ENCODE measurements at places on chromosomes 12 and 14.

DNA sequence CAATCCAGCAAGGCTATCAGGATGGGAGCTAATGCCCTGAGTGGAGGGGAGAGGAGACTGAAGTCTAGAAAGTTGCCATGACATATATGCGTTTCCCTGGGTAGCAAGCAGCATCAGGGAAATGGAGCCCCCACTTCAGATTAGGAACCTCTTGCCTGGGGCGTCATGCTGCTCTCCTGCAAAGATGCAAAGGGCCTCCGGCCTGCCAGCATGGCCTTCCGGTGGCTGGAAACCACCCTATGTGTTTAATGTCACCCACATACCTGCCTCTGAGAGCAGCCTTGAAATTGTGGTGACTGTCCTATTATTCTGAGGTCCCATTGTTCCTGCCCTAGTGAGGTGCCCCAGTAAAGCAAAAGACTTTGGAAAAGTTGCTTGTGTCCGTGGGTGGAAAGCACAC lies 10.0 kb upstream of the IFI27L2 start:
- no peak for DNase-seq

- no peak for DNase-seq
Measured at GRCh38 chr14:104202259-104203070, 64.1 kb downstream of the KIF26A start.

GRCh38 chr12:96822641-96823040 lies 84.4 kb upstream of the NEDD1 start:
- DNase-seq, result no peak

DNA sequence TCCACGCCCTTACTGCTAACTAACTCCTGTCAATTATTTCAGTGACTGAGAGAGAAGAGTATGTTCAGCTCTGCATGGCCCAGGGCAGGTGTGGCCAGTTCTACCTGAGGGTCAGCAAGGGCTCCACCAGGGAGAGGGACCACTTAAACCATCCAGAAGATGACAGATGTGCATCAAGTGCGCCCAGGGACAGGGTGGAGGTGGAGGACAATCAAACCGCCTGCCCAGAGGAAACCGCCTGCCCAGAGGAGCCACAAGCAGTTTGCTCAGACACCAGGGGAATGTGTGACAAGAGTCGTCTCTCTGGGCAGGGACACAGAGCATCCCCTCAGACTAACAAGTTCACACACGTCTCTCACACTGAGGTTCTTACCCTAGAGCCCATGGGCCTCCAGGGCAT lies 14.5 kb downstream of the DPF3 start:
- DNase-seq, result no peak

GRCh38 chr14:100328495-100329163 lies 5.5 kb downstream of the SLC25A47 start:
- no peak for DNase-seq

DNA sequence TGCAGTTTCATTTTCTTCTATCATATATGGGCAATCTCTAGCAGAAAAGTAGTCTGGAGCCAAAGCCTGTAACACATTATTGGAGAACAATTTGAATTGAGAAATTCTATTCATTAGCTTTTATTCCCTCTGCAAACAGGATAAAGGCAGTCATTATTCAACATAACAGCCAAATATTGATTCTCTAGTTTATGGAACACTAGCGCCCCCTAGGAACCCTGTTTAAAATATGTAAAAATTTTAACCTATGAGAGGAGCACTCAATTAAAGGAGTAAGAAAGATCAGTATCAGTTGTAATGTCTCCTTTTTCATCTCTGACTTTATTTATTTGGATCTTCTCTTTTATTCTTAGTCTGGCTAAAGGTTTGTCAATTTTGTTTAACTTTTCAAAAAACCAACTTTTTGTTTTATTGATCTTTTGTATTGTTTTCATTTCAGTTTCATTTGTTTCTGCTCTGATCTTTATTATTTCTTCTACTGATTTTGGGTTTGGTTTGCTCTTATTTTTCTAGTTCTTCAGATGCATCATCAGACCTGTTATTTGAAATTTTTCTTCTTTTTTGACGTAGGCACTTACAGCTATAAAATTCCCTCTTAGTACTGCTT lies 4.8 kb upstream of the LMNTD1 start:
- peak; percentile 8 for DNase-seq

- DNase-seq, result no peak
Measured at GRCh38 chr14:54754623-54755386, 147.8 kb downstream of the GCH1 start.

- DNase-seq, result no peak
Measured at GRCh38 chr12:130219929-130220705, 57.9 kb downstream of the FZD10 start.

- DNase-seq, result no peak
Measured at GRCh38 chr12:128685903-128686475, 137.8 kb downstream of the SLC15A4 start.

DNA sequence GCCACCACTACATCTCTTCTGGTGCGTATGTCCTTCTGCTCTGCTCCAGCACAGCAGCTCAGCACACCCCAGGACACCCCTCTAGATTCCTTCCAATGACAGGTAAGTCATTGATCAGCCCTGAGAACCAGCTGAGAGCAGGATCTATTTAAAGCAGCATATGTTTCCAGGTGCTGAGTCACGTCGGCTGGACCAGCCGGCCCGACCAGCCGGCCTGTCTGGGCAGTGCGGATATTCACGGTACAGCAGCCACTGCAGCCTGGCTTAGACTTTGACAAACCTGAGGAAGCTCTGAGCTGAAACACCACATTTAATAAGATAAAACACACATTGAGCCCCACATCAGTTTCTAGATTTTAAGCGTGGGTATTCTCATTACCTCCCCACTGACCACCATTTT lies 31.8 kb upstream of the RPH3A start:
- no peak for DNase-seq

- DNase-seq, result no peak
Measured at GRCh38 chr14:51401272-51401671, 161.2 kb downstream of the TMX1 start.

GRCh38 chr12:114030451-114030850 lies 64.3 kb upstream of the RBM19 start:
- no peak for DNase-seq

DNA sequence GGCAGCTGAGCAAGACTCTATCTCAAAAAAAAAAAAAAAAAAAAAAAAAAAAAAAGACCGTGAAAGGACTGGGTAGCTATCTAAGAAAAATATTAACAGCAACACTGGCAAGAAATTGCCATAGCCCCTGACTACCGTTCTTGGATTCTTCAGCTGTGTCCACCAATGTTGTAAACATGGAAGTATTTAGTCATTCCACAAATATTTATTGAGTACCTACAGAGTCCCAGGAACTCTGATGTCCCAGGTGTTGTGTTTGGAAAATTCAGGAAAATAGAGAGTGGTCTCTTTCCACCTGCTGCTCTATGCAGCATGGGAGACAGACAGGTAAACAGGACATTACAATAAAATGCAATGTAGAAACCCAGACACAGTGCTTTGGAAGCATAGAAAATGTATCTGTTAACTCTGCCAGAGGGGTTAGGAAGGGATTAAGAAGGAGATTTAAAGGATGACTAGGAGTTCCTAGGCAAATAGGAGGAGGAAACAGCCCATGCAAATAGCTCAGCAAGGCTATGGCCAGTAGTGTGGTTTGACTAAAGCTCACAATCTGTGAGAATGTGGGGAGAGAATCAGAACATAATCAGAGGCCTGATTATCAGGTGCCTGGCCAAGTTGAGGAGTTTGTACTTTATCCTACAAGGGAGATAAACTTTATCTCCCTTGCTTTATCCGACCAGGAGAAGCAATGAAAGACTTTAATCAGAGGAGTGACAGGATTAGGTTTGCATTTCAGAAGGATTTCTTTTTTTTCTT lies 2.1 kb upstream of the DLST start:
- DNase-seq, result no peak

- no peak for DNase-seq
Measured at GRCh38 chr12:132765361-132765760, 3.7 kb upstream of the ANKLE2 start.

- DNase-seq, result peak; percentile 70
Measured at GRCh38 chr12:69161829-69162228, 77.5 kb upstream of the CPSF6 start.

GRCh38 chr14:52342849-52343596 lies 28.9 kb downstream of the PTGER2 start:
- DNase-seq, result no peak

DNA sequence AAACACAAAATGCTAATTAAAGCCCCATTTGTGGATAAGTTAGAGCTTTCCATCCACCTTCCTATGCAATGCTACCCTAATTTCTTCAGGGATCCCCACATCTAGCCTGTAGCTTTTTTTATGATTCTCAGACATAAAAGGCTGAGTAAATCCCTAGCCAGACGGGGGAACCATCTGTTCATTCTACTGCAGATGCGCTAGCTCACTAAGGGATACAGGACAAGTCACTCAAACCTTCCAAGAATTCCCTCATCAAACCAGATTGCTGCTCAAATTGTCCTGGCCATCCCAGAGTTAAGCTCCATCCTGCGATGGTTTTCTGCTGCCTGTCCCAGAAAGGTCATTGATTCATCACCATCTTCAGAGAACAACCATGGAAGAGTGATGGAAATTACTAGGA lies 56.7 kb downstream of the MYRFL start:
- DNase-seq, result no peak

DNA sequence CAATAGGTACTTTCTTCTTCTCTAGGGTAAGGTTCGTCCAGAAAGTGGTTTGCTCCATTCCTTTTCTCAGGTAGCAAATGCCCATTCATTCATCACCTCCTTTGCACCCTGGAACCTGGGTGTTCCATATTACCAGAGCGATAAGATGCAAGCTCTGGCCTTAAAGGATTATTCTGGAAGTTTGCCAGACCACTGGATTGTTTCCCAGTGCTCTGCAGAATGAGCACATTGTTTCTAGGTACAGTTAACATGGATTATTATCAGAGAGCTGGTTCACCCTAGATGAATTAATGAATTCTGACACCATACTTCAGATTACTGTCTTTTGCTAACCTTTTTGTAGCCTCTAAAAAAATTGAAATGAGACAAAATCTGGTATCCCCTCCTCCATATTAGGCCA lies 170.9 kb upstream of the BMP4 start:
- no peak for DNase-seq

Data from CD4-positive, alpha-beta T cell treated with Interleukin-2 at 100 ng/mL for 4 hours (primary cell).